ENCODE measurements at places on chromosomes 4 and X.
A peak's percentile ranks its signal among the peaks of the same experiment; 100 is the strongest.

DNA sequence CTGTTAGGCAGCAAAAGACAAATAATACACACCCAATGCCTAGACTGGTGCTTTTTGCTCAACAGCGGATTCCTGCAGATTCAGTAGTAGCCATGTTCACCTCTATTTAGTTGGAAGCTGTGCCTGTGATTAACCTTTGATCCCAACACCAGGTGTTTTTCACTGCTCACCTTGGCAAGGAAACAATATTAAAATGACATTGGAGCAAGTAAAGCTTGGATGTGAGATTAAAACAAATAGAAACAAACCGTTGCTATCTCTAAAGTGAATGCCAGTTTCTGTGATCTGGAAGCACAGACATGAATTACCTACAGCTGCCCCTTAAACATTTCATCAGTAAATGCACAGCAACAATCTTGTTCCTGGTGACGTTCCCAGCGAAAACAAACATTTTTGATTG lies 35.7 kb downstream of the MAGEB17 start:
- DNase-seq: no peak

DNA sequence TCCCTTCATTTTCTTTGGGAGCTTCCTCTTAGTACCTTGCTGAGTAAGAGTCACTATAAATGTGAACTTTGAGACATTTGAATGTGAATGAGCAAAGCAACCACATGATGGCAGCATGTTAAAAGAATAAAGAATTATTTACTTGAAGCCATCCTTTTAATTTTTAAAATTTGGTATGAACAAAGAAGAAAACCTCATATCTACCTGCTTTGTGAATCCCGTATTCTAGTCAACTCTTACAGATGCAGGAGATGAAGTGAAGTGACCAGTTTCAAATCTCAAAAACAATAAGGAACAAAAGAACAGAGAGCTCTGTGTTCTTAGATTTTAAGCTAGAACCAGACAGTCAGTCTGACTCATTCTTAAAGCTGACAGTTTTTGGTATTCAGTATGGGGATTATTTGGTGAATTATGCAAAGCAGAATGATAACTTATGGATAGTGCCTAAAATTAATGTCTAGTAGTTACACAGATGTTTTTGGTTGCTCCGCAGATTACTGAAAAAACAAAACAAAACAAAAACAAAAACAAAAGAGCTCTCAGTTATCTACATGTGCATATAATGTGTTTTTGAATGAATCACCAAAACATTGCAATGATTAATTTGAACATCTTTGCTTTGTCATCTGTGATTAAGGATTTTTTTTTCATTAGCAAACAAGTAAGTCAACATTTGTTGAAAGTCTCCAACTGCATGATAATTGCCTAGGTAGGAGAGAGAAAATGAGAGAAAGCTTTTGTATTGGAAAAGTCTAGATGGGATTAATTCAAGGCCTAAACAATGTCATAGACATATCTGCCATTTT lies 48.2 kb upstream of the H2AZ1 start:
- no peak for DNase-seq

DNA sequence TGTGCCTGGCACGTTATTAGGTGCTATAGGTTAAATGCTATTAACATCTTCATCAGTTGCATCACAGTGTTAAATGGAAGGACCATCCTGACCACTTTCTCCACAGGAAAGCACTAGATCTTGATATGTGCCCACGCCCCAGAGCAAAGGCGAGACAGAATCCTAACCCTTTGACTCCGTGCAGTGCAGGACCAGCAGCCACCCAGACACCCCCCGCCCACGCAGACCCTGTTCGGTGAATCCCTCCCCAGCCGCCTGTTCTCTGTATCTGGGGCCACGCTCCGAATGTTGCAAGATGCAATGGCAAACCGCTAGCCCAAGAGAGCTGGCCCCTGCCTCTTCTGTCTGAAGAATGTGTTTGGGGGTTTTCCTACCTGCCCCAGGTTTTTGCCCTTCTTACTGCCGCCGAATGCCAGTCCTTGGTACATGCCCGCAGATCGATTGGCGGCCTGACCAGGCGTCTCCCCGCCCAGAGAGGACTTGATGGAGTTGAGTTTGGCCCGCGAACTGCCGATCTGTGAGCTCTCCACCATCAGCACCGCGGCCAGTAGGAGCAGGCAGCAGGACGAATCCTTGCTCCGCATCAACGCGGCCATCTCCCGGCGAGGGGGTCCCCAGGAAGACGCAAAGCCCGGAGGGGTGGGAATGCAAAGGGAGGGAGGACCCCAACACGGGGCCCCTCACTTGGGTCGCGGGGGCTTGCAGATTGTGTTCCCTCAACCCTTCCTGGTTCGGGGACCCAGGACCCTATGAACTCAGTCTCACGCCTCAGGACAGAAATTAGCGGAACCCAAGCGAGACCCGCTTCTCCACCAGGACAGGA lies 906 bp downstream of the DKK2 start:
- peak; percentile 74 for DNase-seq

- no peak for DNase-seq
Observed at GRCh38 chrX:37998586-37999262, 7.6 kb upstream of the SYTL5 start.

- DNase-seq: no peak
Observed at GRCh38 chr4:48945981-48946380, 39.4 kb upstream of the OCIAD2 start.

DNA sequence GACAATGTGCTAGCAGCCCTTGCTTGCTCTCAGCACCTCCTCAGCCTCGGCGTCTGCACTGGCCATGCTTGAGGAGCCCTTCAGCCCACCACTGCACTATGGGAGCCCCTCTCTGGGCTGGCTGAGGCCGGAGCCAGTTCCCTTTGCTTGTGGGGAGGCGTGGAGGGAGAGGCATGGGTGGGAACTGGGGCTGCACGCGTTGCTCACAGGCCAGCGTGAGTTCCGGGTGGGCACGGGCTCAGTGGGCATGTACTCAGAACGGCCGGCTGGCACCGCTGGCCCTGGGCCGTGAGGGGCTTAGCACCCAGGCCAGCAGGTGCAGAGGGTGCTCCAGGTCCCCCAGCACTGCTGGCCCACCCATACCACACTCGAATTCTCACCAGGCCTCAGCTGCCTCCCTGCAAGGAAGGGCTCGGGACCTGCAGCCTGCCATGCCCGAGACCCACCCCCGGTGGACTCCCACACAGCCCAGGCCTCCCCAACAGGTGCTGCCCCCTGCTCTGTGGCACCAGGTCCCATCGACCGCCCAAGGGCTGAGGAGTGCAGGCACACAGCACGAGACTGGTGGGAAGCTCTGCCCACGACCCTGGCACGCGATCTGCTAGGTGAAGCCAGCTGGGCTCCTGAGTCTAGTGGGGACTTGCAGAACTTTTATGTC lies 100.3 kb downstream of the SLC39A8 start:
- DNase-seq: no peak

- no peak for DNase-seq
Observed at GRCh38 chr4:82779032-82779431, 19.6 kb downstream of the SCD5 start.

- no peak for DNase-seq
Observed at GRCh38 chr4:138666366-138666765, 349.2 kb upstream of the NOCT start.

DNA sequence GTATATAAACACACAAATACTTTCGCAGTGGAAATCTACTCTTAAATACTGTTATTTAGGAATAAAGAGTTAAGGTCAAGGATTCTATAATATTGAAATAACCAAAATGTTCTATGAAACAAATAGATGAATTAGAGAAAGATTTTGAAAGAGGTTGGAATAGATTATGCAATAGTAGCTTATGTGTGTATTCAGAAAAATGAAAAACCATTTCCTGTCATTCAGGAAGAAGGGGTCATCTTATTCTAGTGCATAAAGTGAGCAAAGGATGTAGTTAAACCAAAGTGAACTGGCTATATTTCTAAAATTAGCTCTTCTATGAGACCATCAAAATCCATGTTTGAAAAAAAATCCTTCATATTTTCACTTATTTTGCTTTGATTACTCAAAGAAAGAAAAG lies 30.0 kb upstream of the MYOZ2 start:
- DNase-seq: no peak

DNA sequence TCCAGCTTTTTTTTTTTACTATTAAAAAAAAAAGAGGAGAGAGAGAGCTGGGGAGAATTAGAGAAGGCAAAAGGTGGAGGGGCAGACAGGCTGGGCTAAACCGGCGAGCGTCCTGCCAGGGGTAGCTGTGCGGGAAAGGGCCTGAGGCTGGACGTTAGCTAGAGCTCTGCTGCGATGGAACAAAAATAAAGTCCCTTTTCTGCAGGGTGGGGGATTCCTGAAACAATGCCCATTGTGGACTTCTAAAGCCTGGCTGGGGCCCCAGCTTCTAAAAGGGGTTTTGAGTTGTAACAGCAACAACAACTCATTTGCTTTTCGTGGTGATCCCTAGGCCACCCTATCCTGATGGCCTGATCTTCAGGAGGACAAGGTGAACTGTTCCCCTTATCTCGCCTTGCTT lies 311.7 kb downstream of the FBXW7 start:
- DNase-seq: no peak

DNA sequence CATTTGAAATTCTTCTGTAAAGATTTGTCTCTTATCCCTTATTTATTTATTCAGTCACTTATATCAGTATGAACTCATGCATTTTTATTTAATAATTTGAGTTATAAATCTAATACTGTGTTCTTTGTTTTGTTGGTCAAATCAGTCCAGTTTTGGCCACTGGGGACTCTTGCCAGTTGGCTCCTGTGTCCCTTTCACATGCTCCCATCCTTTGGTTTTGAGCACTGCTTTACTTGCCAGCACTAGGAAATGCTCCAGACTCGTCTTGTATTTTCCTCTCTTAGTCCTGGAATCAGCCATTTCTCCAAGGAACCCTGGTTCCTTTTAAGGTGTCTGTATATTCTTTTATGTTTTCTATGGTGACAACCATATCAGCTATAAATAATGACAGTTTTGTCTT lies 28.1 kb downstream of the KANTR start:
- no peak for DNase-seq

- DNase-seq: no peak
Observed at GRCh38 chr4:24547979-24548378, 36.4 kb downstream of the DHX15 start.

DNA sequence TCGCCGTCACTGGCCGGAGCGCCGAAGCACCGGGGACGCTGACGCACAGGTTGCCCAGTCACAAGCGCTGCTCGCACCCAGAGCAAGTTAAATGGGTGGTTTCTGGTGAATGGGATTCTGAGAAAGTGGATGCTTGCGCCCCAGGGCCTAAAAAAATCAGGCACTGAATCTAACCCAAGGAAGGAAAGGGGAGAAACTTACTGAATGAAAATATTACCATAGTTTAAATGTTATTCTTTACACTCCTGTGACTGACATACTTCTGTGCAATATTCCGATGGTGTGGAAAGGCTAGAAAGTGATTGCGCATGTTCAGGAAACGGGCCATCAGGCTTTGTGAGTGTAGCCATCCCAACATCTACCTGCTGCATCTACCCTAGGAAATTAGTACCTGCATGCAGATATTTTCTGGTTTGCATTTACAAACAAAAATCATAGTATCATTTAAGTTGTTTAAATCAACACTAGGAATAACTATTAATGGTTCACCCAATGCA lies 838 bp upstream of the ABCG2 start:
- no peak for DNase-seq

DNA sequence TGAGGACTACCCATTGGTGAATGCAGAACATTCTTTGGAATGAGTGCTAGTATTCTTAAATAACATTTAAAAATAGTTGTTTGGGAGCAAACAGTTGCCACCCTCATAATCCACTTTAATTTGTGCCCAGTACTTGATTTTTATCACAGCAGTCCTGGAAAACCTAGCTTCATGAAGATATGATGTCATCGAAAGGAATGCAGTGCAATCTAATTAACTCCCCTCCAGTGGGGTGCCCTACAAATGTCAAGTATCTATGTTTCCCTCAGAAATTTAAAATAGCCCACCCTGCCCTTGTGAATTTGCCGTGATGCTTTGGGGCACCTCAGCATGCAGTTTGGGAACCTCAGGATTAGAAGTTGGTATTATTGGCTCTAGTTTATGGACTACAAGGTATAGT lies 5.4 kb downstream of the RAB9A start:
- no peak for DNase-seq

DNA sequence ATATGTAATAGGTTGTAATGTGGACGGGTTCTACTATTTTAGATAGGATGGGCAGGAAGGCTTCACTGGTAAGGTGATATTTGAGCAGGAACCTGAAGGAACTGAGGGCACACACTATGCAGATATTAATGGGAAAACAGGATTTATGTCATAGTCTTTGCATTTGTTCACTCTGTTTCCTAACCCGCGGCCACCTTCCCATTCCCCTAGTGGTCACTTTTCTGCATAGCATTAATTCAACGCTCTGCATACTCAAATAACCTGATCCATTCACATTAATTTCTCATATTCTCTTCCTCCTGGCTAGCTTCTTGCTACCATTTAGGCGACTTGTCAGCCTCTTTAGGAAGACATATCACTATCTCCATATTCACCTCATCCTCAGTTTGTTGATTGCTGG lies 61.5 kb downstream of the GSPT2 start:
- no peak for DNase-seq

DNA sequence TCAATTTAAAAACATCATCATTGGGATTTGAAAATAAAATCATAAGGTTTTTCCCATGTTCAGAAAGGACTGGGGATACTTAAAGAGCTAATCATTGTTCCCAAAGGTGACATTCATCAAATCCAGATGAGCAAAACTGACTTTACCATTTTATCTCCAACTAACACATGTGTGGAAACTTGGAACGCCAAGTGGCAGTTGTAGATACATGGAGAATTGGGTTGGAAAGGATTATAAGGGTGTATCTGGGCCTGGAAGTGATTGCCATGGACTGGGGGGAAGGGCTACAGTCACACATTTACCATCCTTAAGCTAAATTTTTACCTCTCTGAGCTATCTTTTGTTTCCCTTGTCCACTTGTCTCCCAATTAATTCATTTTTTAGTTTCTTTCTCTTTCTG lies 203.4 kb downstream of the SLC39A8 start:
- DNase-seq: no peak

DNA sequence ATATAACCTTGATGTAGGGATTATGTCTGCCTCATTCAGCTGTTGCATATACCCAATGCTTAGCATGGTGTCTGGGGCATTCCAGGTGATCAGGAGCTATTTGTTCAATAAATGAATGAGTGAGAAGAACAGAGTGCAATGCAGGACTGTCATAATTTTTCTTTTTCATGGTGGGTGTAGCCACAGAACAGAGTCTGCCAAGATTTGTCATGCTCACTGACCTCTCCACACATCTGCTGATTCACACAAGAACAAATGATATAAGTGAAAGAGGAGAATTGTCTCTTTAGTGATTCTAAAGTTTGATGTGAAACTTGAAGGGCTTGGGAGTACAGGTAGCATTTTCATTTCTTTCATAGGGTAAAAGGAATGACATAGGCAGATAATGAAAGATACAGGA lies 64.4 kb upstream of the TEX13D start:
- DNase-seq: no peak

GRCh38 chr4:164221631-164222030 lies 532.3 kb upstream of the SMIM31 start:
- no peak for DNase-seq

- DNase-seq: peak; percentile 71
Observed at GRCh38 chr4:123649645-123650391, 253.2 kb downstream of the SPRY1 start.
